Osteocyte (in vitro differentiated cells): ENCODE measurements at places on chromosomes 6 and 20. TPM values are rescaled to one million over a fixed set of nuclear protein-coding genes. Genes with fewer than 3 reads are reported as not detected.

DNA sequence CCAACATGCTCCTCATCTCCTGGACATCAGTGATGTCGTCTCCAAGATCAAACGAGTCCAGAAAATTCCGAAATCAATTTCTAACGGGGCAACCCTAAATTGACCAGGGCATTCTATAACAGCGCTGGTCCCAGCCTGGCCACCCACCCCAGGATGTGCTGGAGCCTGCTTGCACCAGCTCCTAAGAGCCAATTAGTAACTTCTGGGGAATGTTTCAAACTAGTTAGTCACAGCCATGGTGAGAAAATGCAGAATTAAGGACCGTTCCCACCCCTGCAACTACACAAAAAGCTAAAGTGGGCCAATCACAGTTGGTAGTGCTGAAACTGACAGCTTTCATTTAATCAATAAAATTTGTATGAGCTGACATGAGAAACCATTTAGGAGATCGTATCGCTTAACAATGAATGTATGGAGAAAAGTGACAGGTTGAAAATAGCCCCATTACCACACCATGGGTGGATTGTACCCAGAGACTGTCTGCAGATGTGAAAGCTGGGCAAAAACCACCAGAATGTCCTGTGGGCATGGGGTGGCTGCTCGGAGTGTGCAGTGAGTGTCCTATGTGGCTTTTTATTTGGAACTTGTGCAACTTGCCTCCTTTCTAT lies 165.7 kb upstream of the AFDN start:
- DNase-seq = no peak

DNA sequence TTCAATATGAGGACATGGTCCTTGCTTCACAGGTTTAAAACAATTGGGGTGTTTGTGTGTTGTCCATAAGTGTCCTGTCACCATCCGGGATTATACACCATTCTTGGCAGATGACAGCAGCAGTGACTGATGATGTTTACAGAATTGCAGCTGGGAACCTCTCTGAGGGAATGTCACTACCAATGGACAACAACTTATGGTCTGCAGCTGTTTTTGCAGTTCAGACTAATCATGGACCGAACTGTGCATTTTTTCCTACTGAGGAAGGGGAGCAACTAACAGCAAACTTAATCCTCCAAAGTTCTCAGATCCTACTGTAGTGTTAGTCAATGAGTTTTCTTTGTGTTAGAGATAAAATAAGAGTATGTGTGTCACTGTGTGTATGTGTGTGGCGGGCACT lies 26.0 kb downstream of the FAM229B start:
- no peak for DNase-seq

Gene CST2
- not detected in 2 replicates for total RNA-seq

DNA sequence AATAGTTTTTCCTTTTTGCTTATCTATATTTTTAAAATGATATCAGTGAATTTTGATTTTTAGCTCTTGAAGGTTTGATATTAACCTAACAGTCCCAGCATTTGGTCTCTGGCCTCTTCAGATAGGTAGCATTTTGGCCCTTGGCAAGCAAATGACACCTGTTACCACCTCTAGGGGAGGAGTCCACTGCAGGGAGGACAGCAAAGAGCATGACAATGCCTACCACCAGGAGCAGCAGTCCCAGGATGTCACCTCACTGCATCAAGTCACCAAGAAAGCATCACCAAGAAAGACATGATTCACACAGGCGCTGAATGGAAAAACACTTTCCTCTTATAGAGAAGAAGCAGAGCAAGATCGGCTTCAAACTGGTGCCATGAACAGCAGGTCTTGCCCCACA lies 224.3 kb downstream of the UBE3D start:
- DNase-seq = no peak

GRCh38 chr6:107491760-107492660 lies 2.1 kb downstream of the SOBP start:
- no peak for DNase-seq

- DNase-seq = no peak
Observed at GRCh38 chr20:52539891-52540290, 348.3 kb upstream of the ZFP64 start.
